Cortex of kidney (tissue), 1 donor: ENCODE measurements at places on chromosomes 11 and 22.

- DNase-seq, result no peak
Observed at GRCh38 chr22:41943661-41944209, 3.2 kb downstream of the CENPM start.

- no peak for DNase-seq
Observed at GRCh38 chr11:66230156-66230555, 38.3 kb upstream of the RAB1B start.

DNA sequence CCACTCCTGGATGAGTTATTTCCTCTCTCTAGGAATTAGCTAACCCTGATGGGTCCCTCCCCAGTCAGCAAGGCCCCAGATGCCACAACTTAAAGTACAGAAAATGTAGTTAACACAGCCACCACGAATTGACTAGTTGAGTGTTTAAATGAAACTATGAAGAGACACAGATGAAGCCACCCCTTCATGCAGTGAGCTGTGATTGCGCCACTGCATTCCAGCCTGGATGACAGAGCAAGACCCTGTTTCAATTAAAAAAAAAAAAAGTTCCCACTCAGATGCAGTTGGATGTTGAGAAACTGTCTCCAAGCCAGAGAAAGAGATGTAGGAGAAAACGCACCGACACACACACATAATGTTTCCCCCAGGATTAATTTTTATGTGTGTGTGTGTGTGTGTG is 53.3 kb downstream of the SCN3B start:
- DNase-seq, result no peak

DNA sequence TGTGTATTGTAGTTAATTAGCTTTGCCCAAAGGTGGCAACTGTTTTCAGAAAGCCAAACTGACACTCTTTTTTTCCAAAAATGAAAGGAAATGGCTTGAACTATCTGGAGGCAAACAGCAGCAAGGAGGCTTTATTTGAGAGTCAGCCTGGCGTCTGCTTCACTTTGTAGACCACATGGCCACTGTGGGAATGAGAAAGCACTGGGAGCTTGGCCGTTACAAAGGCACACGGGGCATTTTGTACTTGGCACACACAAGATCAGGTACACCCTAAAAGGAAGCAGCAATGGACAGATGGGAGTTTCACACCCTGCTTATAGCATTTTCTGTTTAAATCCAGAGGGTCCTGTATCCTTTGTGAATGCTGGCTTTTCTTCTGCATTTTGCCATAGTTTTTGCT is 126.3 kb downstream of the MPPED2 start:
- no peak for DNase-seq

GRCh38 chr11:109911488-109911887 is 181.7 kb upstream of the ZC3H12C start:
- DNase-seq, result no peak

- no peak for DNase-seq
Observed at GRCh38 chr11:62796281-62796680, 4.5 kb upstream of the TMEM223 start.
